ENCODE measurements at places on chromosomes 6 and 20.
A peak's percentile ranks its signal among the peaks of the same experiment; 100 is the strongest.

DNA sequence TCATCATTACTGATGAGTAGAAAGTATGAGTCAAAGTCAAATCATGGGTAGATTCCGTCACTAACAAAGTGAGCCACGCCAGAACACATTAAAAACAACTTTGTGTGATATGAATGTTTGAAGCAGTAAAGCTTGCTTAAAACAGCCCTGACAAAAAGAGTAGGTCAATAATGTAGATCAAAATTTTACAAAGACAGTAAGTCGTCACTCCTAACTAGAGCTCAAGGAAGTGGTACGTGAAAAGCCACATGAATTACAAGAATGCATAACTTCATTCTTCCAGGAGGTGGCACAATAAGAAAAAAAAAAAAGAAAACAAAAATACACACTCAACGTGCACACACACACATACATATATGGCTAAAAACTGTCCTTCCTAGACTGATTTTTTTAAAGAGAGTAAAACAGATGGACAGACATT, 69.9 kb downstream of the HACE1 start:
- no peak for DNase-seq

GRCh38 chr20:63456429-63457284, 15.8 kb downstream of the KCNQ2 start:
- no peak for DNase-seq

- DNase-seq = no peak
Observed at GRCh38 chr6:55276745-55277530, 50.3 kb upstream of the GFRAL start.

GRCh38 chr20:24670341-24670872, 201.0 kb downstream of the SYNDIG1 start:
- no peak for DNase-seq

DNA sequence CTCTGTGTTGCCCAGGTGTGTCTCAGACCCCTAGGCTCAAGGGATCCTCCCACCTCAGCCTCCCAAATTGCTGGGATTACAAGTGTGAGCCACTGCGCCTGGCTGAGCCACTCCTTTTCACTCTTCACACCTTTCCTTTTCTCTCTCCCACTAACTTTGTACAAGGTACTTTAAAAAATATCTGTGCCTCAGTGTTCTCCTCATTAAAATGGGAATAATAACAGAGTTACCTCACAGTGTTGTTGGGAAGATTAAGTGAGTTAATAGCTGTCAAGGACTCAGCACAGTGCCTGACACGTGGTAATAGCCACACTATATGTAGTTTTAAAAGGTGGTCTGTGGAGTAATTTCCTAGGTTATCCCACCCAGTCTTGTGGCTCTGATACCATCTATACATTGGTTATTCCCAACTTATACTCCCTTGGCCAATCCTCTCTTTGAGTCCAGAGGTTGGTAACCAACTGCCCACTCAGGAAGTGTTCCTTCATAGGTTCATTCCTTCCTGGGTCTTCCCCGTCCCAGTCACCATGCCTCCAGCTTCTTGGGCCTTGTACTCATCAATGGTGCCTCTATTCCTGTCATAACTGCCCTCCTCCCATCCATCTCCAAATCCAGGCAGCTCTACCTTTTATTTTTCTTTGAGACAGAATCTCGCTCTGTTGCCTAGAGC, 78.6 kb upstream of the NAA20 start:
- DNase-seq = no peak

DNA sequence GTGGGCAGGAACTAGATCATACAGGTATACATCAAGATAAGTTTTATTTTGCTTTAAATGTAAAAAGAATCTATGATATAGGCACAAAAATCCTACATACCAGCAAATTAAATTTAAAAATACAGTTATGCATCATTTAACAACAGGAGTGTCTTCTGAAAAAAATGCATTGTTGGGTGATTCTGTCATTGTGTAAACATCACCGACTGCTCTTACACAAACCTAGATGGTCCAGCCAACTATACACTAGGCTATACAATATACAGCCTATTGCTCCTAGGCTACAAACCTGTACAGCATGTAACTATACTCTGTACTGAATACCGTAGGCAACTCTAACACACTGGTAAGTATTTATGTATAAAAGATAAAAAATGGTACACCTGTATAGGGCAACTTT, 139.4 kb downstream of the RNGTT start:
- DNase-seq = no peak

GRCh38 chr6:16181439-16182297, 52.8 kb downstream of the MYLIP start:
- DNase-seq = no peak

DNA sequence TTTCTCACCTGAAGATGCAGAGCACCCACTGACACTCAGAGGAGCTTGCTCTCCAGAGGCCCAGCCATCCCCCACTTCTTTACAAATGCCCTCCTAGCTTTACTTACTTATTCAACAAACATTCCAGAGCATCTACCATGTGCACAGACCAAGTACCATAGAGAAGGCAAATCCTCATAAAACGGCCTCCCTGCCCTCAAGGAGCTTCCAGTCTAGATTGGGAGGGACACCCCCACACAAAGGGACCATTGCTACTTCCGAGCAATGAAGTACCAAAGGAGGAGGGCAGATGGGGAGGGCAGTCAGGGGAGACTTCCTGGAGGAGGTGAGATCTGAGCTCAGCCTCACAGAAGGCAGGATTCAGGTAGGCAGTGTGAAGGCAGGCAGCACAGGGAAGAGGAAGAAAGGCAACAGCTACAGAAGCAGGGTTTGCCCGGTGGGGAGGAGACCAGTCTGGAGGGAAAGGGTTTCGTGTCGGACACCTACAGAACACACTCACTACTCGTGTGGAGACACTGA, 108.0 kb downstream of the ZMYND8 start:
- DNase-seq = no peak

DNA sequence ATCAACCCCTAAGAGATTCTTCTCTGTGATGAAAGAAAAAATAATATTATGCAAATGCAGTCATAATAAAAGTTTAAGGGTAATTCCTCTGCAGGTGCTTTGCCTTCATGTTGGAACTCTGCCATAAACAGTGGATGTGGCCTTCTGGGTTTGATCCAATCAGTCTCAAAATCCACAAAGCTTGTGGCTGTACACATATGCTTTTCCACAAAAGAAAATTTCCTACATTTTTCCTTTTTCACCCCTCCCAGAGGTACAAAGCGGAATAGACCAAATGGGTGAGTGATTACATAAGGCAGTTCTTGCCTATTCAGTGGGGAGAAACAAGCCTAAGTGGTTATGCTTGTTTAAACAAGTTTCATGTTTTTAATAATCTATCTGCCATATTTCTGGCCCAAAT, 16.7 kb downstream of the CALHM5 start:
- DNase-seq = no peak

- DNase-seq = no peak
Observed at GRCh38 chr6:130943738-130944137, 116.5 kb downstream of the SMLR1 start.

- no peak for DNase-seq
Observed at GRCh38 chr6:150238336-150238741, 95.5 kb downstream of the PPP1R14C start.

DNA sequence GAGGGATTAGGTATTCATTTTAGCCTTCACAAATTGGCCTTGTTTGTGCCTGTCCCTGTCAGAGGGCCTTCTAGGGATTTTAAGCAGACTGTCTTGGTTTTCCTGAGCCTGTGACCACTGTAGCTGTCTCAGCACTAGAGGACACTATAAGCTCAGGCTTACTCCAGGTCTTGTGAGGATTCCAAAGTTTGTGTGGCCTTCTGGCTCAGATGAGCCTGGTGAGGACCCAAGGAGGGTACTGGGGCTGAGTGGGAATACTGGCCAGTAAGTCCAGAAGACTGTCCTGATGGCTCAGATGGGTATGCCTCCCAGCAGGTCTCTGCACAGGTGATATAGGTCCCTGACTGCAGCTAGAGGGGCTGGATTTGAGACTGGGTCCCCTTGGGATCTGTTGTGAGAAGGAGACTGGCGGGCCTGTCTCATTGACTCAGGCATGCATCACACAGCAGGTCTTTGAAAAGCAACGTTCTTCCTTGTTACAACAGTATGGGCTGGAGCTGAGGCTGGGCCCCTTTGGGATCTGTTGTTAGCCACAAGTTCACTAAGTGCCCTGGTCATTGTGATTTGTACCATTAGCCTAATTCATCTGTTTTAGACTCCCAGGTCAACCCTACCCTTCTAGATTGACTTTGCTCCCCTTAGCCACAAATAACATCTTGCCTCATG, 26.3 kb upstream of the TFB1M start:
- DNase-seq = no peak

- DNase-seq = no peak
Observed at GRCh38 chr20:48247961-48248360, 462.7 kb upstream of the SULF2 start.

GRCh38 chr20:24720957-24721356, 228.1 kb upstream of the CST7 start:
- DNase-seq = no peak

DNA sequence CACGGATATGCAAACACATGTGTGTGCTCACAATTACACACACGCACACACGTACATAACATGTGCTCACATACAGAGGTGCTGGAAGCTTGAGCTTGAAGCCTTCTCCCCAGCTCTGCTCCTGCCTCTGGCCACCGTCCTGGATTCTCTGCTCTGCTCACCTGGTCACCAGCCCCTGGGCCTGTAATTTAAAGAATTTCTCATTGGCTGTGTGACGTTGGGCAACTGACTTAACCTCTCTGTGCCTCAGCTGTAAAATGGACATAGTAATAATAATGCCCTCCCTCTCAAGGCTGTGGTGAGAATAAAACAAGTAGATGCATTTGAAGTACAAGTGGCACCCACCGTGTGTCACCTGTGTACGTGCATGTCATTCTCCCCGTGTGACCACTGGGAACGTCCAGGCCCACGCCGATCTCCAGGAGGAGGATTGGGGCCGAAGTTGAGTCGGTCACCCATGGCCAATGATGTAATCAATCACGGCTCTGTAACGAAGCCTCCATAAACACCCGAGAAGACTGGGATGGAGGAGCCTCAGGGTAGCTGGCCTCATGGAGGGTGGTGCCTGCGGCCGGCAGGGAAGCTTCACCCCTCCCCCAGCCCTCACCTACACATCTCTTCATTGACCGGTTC, 160.9 kb upstream of the AFDN start:
- no peak for DNase-seq

DNA sequence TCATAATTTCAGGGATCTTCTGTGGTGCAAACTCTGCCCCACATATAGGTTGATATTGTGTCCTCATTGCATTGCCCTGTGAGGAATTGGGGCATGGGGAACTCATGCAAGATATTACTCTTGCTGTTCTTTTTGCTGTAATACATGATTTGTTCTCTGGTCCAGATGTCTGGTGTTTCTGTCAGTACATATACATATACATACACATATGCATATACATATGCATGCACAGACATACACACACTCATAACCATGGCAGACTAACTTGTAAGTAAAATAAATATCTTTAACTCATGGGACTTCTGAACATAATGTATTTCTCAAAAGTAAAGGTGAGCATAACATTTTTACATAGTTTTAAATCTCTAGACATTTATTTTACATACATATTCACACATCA, 438.3 kb downstream of the CD109 start:
- no peak for DNase-seq

GRCh38 chr20:8209061-8209460, 77.0 kb downstream of the PLCB1 start:
- DNase-seq = no peak

- peak; percentile 17 for DNase-seq
Observed at GRCh38 chr6:18262702-18263417, 1.5 kb downstream of the DEK start.

GRCh38 chr20:19672498-19672897, 85.6 kb upstream of the RIN2 start:
- no peak for DNase-seq

GRCh38 chr6:108294727-108295625, at the start of gene AFG1L:
AFG1L (plus strand) TSS chr6:108295054; CDS start chr6:108295080, 26 bp downstream.
- peak; percentile 85 for DNase-seq

DNA sequence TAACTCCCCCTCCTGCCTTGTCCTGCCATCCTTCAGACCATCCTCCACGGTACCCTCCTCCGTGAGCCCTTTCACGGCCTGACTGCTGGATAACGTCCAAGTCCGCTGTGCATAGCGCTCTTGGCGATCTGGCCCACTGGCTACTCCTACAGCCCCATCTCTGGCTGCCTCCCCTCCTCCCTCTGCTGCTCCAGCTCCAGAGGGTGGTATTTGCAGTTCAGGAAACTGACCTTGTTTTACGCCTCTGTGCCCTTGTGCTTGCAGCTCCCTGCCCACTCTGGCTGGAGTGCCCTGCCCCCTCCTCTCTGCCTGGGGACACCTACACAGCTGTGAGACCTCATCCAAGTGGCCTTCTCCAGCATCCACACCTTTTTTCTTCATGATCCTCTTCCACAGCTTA, 6.5 kb upstream of the RREB1 start:
- DNase-seq = no peak

DNA sequence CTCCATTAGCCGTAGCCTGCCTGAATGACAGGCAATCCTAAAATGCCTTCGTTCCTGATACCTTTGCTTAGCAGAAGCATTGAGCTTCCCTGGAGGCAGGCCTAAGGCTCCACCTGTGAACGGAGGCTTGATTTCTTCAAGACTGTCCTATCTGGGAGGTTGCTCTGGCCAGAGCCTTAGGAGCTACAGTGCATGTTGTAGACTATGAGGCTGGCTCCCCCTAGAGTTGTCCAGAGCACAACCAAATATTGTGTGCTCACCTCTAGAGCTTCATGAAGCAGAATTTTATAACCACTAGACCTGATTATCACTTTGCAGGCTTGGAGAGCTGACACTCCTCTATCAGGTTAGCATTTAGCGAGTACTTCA, 217.8 kb downstream of the MAFB start:
- DNase-seq = no peak

DNA sequence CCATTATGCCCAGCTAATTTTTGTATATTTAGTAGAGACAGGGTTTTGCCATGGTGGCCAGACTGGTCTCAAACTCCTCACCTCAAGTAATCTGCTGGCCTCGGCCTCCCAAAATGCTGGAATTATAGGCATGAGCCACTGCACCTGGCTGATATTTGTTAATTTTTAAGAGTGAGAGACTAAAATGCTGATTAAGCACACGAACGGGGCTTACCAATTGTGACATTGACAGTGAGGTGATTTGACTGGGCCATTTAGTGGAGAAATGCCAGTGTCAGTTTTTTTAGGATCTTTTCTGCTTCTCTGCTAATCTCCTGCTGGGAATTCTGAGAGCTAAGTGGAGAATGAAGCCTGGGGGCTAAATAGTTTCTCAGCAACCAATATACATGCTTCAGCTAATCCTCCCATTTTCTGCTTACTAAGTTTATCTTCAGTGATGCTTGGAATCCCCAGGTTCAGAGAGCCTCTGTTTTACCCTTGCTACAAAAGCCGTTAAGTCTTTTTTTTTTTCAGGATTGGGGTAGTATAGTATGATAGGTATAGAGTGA, 9.8 kb upstream of the DEFB123 start:
- DNase-seq = no peak

- DNase-seq = no peak
Observed at GRCh38 chr20:25160467-25160866, 35.0 kb upstream of the ENTPD6 start.

DNA sequence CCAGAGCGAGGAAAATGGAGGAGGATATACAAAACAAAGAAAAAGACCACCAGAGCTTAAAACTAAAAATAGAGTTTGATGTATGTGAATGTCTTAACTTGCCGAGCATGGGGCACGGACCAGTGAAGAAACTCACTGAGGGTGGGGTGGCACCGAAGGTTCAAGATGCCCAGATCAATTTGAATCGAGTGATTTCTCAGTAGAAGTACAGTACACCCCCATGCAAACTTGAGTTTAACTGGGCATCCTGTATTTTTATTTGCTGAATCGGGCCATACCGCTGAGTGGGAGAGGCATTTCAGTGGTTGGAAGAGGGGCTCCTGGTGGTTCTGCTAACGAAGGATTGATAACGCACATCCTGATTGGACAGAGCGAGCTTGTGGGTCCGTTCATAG, 81.7 kb downstream of the ANKRD60 start:
- no peak for DNase-seq

All from activated CD4-positive, alpha-beta T cell treated with anti-CD3 and anti-CD28 coated beads for 4 hours (primary cell).